Aorta (tissue), 5 donors: ENCODE measurements at places on chromosomes 1 and 21.

GRCh38 chr1:1058088-1058905 lies 15.8 kb downstream of the RNF223 start:
- DNase-seq: no peak

DNA sequence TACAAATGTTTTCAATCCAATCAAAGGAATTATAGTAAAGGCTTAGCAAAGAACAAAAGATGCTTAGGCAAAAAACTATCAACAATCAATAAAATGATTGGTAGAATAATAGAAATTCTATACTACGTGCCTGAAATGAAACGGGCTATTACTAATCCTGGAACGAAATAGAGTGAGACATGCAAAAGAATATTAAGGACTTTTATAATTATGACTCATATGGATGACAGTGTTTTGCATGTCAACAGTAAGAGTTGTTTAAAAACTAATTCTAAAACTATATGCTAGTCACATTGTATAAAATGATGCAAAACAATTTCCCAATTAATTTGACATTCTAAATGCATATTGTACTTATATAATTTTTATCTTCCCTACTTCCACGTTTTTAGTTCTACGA lies 35.6 kb downstream of the LRRIQ3 start:
- DNase-seq: no peak

- peak; percentile 72 for DNase-seq
These were observed 26.1 kb downstream of the MAN1C1 start for GRCh38 chr1:25642574-25643108.

GRCh38 chr1:24683713-24684162 lies 40.6 kb downstream of the SRRM1 start:
- no peak for DNase-seq

- DNase-seq: no peak
These were observed 876.5 kb upstream of the B3GALT2 start for GRCh38 chr1:194062962-194063361.

DNA sequence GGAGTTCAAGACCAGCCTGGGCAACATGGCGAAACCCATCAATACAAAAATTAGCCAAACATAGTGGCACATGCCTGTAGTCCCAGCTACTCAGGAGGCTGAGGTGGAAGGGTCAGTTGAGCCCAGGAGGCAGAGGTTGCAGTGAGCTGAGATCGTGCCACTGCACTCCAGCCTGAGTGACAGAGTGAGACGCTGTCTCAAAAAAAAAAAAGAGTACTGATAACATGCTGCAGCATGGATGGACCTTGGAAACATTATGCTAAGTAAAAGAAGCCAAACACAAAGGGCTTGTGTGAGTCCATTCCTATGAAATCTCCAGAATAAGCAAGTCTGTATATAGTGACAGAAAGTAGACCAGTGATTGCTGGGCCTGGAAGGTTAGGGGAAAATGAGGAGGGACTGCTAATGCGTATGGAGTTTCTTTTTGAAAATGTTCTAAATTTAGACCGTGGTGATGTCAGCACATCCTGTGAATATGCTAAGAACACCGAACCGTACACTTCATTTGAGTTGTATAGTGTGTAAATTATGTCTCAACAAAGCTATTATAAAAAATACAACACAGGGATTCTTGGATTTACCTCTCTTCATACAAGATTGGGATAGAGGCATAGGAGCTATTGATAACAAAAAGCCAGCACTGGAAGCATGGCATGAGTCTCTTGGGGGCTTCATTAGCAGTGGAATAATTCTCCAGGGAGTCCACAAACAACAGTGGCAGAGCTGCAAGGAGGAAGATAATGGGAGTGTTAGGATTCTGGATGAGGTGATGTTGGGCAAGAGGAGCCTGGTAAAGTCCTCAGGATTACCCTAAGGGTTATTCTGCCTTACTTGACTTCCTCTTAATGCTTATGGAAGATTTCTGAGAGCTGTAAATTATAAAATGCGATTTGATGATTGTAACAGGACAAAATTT lies 73.5 kb downstream of the TTC3 start:
- DNase-seq: no peak

- DNase-seq: no peak
These were observed 470.1 kb upstream of the PLXNA2 start for GRCh38 chr1:208714323-208714722.

GRCh38 chr21:37783016-37783415 lies 133.2 kb downstream of the KCNJ6 start:
- DNase-seq: no peak
